GM19239 (cell line): ENCODE measurements at places on chromosomes 13 and 19.

DNA sequence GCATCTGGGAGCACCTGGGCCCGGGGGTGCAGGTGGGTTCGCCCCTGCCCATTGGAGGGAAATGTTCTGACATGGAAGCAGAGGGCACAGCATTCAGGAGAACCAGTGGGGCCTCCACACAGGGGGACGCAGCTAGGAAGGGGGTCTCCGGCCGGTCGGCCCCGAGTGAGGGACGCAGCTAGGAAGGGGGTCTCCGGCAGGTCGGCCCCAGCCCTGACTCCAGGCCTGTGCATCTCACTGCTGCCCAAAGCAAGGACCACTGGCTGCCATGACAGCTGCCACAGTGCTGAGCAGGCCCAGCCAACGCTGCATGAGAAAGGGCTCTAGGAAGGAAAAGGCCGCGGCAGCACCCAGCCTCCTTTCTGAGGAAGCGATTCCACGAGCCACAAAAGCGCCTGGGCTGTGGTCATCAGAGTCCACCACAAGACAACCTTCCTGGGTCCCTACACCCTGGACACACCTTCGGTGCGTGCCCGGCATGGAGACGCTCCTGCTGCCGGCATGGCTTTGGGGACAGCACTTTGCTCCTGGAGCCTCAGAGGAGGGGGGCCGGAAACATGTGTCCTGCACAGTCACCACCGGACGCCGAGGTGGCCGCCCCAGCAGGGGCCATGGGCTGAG is 9.7 kb downstream of the RASA3 start:
- DNase-seq: no peak

GRCh38 chr19:41426952-41427646 is at the start of gene B3GNT8:
B3GNT8 (minus strand) TSS chr19:41427374; CDS start chr19:41426778, 596 bp downstream.
- peak; percentile 36 for DNase-seq

DNA sequence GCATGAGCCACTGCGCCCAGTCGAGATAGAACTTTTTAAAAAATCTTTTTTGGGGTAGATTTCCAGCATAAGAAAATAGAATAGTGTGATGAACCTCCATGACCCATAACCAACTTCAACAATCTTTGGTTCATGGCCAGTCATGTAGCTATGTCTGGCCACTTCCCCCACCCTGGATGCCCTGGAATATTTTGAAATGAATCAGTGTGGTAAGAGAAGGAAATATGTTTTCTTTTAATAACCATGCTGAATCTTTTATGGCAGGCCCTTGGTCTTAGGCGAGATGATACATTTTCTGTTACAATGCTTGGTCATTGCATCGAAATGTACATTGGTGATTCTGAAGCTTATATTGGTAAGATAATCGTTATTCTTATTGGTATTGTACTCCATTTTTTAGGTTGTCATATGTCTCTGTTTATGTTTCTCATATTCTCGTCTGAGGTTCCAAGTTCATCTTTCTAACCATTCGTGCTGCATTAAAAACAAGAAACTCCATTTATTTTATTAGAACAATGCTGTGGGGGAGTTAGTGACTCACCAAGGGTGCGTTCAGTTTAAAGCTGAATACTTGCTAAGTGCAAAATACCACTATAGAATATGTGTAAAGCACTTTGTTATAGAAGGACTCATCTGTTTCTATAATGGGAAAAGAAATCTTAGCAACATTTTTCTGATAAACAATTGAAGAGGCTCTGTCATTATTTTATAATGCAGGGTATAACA is 16.4 kb upstream of the UPF3A start:
- no peak for DNase-seq

- no peak for DNase-seq
These were observed 70.7 kb upstream of the ANKRD10 start for GRCh38 chr13:110985541-110985940.

DNA sequence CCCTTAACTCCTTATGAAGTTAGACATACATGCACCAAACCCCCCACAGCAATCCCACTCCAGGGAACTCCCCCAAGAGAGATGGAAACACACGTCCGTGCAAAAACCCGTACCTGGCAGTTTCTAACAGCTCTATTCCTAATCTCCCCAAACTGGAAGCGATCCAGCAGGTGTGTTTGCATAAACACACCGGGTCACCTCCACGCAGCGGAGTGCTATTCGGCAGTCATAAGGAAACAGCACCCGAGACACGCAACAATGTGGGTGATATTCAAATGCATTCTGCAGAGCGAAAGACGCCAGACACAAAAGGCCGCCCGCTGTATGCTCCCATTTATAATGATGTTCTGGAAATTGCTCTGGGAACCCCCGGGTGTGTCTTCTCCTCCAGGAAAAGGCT is 6.8 kb upstream of the ZNRF4 start:
- no peak for DNase-seq

GRCh38 chr19:12247644-12248222 is 47.0 kb downstream of the ZNF44 start:
- no peak for DNase-seq

DNA sequence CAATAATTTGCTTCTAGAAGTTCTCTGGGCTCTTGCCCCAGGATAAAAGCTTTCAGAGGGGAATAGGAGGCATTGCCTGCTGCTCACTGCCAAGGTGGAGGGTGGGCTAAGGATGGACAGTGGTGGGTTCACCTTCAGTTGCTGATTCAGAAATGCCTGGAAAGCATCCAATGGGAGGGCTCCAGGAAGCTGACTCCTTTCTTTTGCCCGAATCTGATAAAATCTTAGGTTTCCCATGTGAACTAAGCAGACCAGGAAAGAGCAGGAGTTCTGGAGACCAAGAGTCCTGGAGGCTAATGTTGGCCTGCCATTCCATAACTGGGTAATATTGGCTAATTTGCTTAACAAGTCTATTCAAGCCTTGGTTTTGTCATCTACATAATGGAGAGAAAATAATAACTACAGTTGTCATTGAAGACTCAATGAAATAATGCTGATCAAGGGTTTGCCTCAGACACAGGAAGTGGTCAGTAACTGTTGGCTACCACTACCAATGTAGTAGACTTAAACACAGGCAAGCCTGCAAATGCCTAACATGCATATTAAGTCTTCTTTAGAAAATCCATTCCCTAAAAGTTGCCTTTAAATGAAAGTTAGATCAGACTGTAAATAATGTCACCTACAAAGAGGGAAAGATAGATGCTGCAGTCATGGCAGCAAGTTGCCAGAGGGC is 528.4 kb upstream of the NBEA start:
- DNase-seq: no peak

GRCh38 chr13:60220072-60220471 is 56.3 kb upstream of the DIAPH3 start:
- DNase-seq: no peak

DNA sequence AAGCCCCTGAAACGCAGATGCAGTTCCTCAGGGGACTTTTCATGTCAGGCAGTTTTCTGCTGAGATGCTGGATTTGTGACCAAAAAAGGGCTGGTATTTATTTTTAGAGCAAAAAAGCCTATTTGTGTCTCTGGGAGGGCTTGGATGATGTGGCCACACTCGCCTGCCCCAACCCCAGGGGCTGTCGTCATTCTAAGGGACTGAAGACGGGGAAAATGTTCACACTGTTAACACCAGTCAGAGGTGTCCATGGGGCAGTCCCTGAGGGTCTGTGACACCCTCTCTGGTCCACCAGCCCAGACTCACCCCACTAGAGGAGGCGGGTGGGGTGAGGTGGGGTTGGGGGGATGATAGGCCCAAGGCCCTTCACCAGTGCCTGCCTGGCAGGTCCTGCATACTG is 15.9 kb upstream of the EPHX3 start:
- DNase-seq: no peak

- DNase-seq: no peak
These were observed 38.7 kb upstream of the KLF2 start for GRCh38 chr19:16285769-16286498.

- DNase-seq: no peak
These were observed 783.4 kb upstream of the ARGLU1 start for GRCh38 chr13:107351305-107351704.

GRCh38 chr13:35163674-35164073 is 221.6 kb downstream of the NBEA start:
- DNase-seq: no peak

DNA sequence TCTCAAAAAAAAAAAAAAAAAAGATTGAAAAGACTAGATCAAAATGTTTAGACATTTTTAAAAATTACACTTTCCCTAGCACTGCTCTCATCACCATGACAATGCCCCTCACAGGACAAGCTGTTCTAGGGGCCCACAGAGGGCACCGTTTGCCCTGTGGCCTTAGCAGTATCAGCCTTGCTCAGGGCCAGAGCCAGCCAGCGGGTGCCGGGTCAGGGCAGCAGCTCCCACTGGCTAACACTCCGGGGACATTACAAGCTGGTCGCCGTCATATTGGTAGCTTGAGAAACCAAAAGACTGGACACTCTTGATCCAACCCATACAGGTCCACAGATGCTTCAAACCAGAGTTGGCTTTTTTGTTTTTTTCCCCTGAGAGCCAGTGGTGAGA is 18.0 kb downstream of the CAPN12 start:
- DNase-seq: no peak

- no peak for DNase-seq
These were observed 8.3 kb upstream of the SYCN start for GRCh38 chr19:39212375-39212742.

DNA sequence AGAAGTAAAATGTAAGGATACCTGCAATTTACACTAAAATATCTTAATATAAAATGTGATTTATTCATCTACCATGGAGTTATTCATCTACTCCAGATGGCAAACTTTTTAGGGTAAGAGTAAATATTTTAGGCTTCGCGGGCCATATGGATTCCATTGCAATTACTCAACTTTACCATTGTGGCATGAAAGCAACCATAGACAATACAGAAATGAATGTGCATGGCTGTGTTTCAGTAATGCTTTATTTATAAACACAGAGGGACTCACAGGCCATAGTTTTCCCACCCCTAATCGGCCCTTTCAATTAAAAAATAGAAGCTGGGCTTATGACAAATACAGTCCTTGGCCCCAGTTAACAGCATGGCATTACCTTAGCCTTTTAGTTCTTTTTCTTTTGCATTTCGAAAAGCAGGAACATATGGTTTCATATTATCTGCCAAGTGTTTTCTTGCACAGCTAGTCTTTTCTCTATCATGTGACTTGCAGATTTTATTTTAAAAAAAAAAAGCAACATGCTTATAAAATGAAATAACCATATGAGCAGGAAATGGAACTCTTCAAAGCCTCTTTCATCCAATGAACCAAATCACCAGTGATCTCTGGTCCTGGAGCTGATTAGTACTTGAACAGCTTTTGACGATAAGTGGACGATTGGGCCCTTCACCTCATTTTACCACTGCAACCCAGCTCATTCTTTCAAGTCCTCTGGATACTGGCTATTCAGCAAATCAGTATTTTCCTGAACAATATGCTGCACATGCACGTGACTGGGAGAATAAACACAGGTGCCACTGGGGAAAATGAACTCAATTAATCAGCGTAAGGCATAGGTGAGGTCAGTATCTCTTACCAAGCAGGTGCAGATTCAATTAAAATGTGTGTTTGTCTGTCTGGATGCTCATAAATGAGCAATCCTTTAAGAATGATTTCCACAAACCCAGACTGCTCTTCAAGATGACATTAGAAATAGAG is 63.9 kb downstream of the LHFPL6 start:
- no peak for DNase-seq

- DNase-seq: no peak
These were observed 73.3 kb downstream of the TNFRSF19 start for GRCh38 chr13:23643338-23644125.

DNA sequence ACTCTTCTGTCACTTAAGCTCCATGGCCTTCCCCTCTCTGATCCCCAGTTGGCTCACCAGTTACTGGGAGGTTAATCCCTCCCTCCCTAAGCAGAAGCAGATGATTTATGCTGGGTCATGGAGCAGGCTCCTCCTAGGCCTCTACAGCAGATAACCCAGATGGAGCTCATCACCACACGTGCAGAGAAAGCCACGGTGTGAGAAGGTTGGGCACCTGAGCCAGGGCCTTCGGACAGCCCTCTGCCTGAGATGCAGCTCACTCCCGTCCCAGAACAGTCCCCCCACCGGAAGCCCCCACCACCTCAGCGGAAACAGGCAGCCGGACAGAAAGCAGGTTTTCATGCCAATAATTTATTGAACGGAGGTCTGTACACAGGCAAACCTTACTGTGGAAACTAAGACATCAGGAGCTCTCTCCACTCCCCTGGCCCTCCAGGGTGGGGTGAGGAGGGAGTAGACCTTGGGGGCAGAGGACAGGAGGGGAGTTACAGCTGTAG is 9.8 kb downstream of the ZNF526 start:
- DNase-seq: no peak

DNA sequence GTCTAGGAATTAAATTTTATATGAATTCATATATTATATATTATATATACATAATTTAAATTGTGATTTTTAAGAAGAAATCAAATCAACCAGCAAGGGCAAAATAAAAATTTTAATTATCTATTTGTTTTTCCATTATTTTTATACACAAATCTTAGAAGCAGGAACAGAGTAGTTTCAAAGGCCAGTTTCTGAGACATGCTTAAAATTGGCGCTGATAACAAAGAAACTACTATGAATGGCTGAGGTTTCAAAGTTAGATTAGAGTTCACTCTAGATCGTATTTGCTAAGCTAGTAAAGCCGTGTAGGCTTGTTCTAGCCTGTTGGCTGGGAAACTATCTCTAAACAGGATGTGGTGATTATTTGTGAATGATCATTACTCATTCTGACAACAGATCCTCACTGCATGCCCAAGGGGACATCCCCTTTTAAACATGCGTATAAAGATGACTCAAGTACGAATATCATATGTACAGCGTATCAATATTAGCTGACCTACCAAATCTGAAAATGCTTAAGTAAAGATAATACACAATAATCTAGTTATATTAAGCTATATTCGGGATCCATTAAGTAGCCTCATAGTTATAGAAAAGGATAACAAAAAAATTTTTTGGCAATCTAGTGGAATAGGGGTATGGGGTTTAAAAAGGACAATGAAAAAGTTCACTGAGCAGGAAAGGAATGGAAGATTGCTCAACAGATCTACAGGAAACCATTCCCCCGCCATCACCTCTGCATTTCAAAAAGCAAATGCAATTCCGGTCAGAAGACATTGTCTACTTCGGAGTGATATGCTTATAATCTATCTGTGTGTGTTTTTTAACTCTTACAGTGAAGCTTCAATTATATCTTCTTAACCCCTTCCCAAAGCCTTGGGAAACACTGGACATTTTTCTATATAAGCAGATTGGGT is 150.1 kb downstream of the SHISA2 start:
- peak; percentile 10 for DNase-seq

DNA sequence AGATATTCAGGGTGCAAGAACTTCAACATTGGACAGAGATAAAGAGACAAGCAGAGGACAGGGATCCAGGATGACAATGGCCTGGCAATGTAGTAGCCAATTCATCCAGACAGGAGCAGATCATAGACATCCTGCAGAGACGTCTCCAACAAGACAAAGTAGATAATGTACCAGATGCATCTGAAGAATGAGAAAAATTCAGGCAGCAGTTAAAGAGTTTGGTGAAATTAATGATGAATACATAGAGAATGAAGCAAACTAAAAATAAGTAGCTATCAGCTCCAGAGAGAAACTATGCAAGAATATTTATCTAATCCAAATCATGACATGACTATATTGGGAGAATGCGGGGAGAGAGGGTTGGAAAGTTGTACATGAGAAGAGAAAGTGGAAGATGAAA is 278.4 kb upstream of the DACH1 start:
- DNase-seq: no peak

GRCh38 chr19:17070912-17071311 is 4.3 kb downstream of the HAUS8 start:
- no peak for DNase-seq

GRCh38 chr13:68124437-68125086 is 894.4 kb upstream of the PCDH9 start:
- DNase-seq: no peak

GRCh38 chr13:112254900-112255299 is 121.3 kb upstream of the SPACA7 start:
- DNase-seq: no peak
